Stimulated activated CD4-positive, alpha-beta T cell treated with anti-CD3 and anti-CD28 coated beads, Interleukin-2, amount 100 ng/mL, for 24 hours (primary cell): ENCODE measurements at places on chromosomes 11 and 22.
A peak's percentile ranks its signal among the peaks of the same experiment; 100 is the strongest.

- DNase-seq: no peak
These were observed 144.1 kb downstream of the ARHGAP42 start for GRCh38 chr11:100830978-100831732.

GRCh38 chr11:107689317-107690202 lies 22.3 kb downstream of the SLN start:
- DNase-seq: peak; percentile 66

DNA sequence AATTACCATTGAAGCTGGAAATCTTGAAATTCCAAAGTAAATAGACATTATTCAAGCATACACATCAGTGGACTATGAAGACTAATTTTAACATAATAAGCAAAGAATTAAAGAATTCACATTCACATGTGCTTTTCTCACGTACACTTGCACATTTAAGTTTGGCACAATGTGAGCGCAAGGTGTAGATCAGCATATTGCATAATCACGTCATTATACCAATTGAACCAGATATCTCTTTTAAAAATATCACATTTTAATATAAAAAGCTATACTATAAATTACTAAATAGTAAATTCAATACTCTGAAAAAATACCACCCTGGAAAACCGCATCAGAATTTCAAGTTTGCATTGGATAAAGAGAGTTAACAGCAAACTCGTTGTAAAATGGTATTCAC lies 60.7 kb downstream of the SESN3 start:
- DNase-seq: no peak

- no peak for DNase-seq
These were observed 79.5 kb upstream of the ZBED5 start for GRCh38 chr11:10937385-10937771.

DNA sequence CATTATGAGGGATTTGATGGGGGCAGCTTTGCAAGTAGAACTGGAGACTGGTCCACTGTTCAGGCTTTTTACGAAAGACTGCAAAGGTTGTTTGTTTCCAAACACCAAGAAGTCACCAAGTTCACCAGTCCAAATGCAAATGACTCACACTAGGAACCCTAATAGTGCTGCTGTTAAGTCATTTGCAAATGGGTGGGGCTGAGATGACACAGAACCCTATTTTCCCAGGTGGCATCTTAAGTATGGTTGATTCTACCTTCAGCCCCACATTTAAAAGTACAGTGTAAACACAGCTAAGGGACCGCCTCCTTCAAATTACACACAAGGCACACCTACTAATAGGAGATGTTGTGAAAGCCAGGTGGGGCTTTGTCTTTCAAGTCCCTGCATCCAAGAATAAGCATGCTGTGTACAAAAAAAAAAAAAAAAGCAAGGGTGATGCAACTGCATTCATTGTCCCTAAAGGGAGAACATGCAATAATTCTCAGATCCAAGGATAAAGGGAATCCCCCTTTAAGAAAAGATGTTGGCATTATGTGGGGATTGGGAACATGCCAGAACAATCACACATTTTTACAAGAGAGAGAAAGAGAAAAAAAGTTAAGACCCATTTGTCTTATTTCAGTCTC lies 27.3 kb downstream of the BDNF start:
- no peak for DNase-seq
